ENCODE measurements at places on chromosomes 1 and 21.

DNA sequence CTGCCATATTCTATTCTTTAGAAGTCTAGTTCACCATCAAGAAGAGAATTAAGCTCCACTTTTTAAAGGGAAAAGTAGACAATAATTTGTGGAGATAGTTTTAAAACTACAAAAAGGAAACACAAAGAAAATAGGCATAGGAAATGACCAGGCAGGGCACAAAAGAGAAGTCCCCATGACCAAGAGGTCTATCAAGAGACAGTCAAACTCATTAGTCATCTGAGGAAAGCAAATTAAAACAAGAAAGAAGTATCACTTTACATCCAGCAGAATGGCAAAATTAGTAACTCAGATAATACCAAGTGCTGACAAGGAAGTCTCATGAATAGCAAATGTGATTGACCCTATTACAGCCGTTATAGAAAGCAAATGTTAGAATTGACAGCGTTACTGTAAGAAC is 243.7 kb upstream of the SNX7 start:
- DNase-seq, result no peak

GRCh38 chr21:42350318-42350910 is 380 bp downstream of the TFF2 start:
- no peak for DNase-seq

- DNase-seq, result no peak
Measured at GRCh38 chr1:204830747-204831146, 39.9 kb upstream of the NFASC start.

DNA sequence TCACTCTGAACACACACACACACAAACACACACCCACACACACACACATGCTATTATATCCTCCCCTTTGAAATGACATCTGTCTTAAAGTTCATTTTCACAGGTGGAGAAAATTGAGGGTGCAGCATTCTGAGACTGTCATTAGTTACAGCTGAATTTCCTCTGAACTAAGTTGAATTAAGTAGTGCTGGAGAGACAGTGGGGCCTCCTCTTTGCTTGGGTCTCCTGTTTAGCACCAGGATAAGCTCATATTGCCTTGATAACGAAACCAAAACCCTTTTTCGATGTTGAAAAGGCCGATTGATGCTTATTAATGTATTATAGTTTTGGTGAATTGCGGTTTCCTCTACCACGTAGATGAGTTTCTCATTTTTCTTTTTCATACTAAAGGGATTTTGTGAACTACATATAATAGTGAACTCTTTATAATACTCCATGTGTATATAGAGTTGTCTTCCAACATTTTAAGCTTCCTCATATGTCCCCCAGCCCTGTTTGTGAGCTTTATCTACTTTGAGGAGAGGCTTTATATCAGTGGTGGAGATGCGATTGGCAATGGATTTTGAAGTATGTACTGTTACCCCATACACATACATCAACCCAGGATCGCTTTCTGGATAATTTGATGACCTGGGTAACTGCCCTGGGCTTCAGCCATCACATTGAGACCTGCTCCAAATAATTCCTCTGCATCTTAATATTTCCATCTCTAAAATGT is 17.4 kb downstream of the DYNLT5 start:
- DNase-seq, result no peak

DNA sequence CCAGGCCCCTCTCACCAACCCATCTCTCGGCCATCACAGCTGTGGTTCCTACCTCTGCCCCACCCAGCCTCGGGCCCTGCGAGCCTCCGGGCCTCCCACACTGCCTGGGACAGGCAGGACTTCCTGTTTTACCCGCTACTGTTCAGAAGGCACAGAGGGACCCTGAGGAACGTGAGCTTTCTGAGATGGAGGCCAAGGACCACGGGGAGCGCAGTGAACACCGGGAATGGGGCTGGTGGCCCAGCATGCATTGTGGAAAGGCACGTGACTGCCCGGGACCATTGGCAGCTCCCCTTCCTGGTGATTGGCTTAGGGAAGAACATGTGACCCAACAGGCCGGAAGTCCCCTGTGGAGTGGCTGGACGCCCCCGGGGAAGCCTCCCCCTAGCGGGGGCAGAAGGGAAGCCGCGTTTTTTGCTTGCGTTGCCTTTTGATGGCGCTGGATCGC is 7.0 kb downstream of the S100B start:
- no peak for DNase-seq
